ENCODE measurements at places on chromosomes 11 and 22. TPM values are rescaled to one million over a fixed set of nuclear protein-coding genes. Genes with fewer than 3 reads are reported as not detected.

PRRG4 gene
- total RNA-seq: 1.7 TPM

IL10RA gene
- total RNA-seq: 0.09 TPM

DNA sequence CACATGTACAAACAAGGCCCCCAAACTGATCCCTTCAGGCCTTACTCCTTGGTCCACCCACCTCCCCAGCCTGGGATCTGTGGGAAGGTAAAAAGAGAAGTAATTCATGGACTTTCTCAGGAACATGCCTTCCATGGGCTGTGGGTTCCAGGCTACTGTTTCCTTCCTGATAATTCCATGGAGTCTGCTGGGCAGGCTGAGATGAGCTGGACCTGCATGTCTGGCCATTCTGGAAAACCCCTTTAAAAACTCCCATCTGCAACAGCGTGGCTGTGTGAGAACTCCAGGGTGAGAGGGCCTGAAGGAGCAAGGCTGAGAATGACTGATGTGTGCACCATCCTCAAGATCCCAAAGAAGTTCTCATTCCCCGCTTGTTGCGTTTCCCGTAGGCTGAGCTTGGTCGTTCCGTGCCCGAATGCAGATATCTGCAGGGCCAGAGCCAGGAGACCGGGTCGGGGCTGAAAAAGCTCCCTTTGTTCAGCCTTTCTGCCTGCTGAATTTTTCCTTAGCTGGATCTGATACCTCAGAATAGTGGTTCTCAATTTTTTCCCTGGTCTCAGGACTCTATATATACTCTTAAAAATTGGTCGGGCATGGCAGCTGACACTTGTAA, 72.9 kb downstream of the NAT10 start:
- no peak for DNase-seq

DNA sequence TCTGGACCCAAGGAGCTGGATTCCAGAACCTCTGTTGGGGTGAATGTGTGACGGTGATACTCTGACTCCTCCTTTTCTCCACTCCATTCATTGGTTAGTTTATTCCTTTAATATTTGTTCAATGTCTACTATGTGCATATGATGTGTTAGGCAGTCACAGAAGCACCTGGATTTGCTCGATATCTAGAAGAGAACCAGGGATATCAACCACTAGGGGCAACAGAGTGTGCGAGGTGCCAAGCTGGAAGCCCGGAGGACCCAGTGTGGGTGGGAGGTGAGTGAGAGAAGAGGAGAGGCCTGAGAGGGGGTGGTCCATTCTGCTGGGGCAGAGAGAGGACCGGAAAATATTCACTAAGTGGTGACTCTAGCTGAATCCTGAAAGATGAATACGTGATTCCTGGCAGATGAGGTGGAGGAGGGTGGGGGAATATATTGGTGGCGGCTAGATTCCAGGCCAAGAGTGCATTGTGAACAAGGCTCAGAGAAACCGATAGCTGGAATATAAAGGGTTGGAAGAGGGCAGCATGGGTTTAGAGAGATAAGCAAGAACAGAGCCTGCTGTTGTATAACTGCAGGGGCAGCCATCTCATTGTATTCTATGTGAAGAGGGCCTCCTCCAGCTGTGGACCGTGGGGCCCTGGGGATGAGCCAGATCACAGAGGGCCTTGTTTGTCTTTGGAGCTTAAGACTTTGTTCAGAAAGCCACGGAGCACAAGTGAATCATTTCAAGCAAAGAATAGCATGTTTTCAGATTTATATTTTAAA, 6.9 kb upstream of the TIMP3 start:
- DNase-seq: no peak

- no peak for DNase-seq
Observed at GRCh38 chr11:117586392-117586791, 210.6 kb downstream of the DSCAML1 start.

- DNase-seq: no peak
Observed at GRCh38 chr11:27290261-27291050, 72.6 kb downstream of the CCDC34 start.

OR51E2 gene
- not detected for total RNA-seq

- no peak for DNase-seq
Observed at GRCh38 chr11:91257667-91258066, 967.0 kb upstream of the FAT3 start.

OR4D5 gene
- total RNA-seq: not detected

GRCh38 chr11:123654566-123655081, at the start of gene SCN3B:
Gene SCN3B (minus strand): TSS chr11:123654624. CDS start chr11:123653801, 823 bp downstream.
- peak; percentile 85 for DNase-seq

DNA sequence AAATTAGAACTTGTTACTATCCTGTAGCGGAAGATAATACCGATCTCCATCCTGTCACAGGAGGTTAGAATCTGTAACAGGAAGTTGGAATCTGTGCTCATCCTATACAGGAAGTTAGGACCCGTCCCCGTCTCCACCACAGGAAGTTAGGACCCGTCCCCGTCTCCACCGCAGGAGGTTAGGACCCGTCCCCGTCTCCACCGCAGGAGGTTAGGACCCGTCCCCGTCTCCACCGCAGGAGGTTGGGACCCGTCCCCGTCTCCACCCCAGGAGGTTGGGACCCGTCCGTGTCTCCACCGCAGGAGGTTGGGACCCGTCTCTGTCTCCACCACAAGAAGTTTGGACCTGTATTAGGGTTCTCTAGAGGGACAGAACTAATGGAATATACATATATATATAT, 52.2 kb downstream of the FBLN1 start:
- no peak for DNase-seq

- no peak for DNase-seq
Observed at GRCh38 chr11:34601085-34601444, 19.8 kb upstream of the EHF start.

GTSE1 gene
- total RNA-seq: 21.1 TPM

SCO2 gene
- total RNA-seq: 9.4 TPM

- no peak for DNase-seq
Observed at GRCh38 chr11:44802347-44802746, 75.6 kb downstream of the TSPAN18 start.

- peak; percentile 16 for DNase-seq
Observed at GRCh38 chr22:33404723-33405122, 346.5 kb upstream of the SYN3 start.
